ENCODE measurements at places on chromosomes 1 and 21.

GRCh38 chr21:45823100-45823681, 158.4 kb upstream of the COL6A1 start:
- DNase-seq: no peak

DNA sequence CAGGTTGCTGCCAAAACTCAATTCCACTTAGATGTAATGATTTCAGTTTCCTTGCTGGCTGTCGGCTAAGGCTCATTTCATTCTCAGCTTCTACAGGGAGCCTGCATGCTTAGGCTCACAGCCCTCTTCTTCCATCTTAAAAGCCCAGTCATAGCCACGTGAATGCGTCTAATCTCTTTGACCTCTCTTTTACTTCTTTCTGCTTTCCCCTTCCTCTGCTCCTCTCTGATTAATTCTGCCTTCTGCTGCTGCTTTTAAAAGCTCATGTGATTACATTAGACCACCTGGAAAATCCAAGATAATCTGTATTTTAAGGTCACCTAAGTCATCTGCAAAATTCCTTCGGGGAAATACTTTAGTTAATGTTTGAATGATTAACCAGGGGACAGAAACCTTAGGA, 812.8 kb upstream of the BRINP3 start:
- DNase-seq: no peak

DNA sequence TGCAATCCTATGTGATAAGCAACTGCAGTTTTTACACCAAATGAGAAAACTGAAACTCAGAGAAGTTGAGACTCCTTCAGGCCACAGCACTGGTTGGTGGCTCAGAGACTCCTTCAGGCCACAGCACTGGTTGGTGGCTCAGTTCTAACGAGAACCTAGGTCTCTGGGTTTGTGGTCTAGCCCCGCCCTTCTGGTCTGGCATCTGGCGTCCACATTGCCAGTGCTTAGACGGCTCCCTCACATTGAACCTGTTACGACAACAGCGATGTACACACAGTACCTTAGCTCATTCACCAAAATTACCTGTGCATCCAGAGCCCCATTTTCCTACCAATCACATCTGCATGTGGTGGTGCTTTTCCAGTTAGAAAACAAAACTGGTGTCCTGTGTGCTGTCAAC, 66.1 kb downstream of the NID1 start:
- DNase-seq: no peak

DNA sequence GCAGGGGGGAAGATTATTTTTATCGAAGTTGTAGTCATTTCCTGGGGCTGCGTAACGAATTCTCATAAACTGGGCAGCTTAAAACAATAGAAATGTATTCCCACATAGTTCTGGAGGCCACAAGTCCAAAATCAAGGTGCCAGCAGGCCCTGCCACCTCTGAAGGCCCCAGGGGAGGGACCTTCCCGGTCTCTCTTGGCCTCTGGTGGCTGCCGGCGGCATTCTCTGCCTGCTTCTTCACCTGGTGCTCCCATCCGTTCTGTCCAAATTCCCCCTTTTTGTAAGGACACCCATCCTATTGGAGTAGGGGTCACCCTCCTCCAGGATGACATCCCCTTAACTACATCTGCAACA, 92.8 kb downstream of the PDE9A start:
- DNase-seq: no peak

- DNase-seq: no peak
Measured at GRCh38 chr1:153343040-153343681, 5.5 kb downstream of the PGLYRP4 start.

GRCh38 chr1:230057100-230057499, 9.9 kb upstream of the GALNT2 start:
- no peak for DNase-seq

DNA sequence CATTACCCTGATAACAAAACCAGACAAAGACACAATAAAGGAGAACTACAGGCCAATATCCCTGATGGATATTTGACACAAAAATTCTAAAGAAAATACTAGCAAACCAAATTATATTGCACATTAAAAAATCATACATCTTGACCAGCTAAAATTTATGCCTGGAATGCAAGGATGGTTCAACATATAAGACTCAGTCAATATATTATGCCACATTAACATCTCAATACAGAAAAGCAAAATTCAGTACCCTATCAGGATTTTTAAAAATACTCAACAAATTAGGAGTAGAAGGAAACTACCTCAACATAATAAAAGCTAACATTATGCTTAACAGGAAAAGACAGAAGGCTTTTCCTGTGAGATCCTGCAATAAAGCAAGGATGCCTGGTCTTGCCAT, 177.1 kb downstream of the MAGI3 start:
- DNase-seq: no peak

DNA sequence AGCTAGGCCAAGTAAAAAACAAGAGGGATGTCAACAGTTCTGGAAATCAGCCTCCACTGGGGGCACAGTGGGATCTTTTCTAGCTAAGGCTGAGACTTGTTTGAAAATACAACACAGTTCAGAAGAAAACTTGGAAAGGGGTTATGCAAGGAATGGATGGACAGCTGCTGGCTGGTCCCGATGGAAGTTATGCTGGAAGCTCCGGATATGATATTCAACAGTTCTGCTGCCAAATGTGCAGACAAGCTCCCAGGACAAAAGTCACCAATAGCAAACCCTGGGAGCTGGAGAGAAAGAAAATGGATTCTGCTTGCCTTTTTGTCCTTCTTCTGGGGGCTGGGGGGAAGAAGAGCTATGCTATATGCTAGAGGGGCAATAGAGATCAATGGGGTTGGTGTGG, 14.3 kb downstream of the LMX1A start:
- no peak for DNase-seq

GRCh38 chr1:238982736-238983135, 403.6 kb upstream of the CHRM3 start:
- no peak for DNase-seq

GRCh38 chr1:224170343-224170742, 12.7 kb upstream of the DEGS1 start:
- no peak for DNase-seq

GRCh38 chr1:181577475-181577874, 94.2 kb downstream of the CACNA1E start:
- DNase-seq: no peak

DNA sequence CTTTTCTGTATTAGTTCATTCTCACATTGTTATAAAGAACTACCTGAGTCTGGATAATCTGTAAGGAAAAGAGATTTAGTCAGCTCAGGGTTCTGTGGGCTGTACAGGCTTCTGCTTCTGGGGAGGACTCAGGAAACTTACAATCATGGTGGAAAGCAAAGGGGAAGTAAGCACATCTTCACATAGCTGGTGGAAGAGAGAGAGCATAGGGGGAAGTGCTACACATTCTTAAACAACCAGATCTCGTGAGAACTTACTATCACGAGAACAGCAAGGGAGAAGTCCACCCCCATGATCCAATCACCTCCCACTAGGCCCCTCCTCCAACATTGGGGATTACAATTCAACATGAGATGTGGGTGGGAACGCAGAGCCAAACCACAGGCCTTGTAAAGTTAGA, 37.9 kb upstream of the AHCTF1 start:
- DNase-seq: no peak

- DNase-seq: no peak
Measured at GRCh38 chr1:207832796-207833195, 78.1 kb downstream of the CD34 start.

DNA sequence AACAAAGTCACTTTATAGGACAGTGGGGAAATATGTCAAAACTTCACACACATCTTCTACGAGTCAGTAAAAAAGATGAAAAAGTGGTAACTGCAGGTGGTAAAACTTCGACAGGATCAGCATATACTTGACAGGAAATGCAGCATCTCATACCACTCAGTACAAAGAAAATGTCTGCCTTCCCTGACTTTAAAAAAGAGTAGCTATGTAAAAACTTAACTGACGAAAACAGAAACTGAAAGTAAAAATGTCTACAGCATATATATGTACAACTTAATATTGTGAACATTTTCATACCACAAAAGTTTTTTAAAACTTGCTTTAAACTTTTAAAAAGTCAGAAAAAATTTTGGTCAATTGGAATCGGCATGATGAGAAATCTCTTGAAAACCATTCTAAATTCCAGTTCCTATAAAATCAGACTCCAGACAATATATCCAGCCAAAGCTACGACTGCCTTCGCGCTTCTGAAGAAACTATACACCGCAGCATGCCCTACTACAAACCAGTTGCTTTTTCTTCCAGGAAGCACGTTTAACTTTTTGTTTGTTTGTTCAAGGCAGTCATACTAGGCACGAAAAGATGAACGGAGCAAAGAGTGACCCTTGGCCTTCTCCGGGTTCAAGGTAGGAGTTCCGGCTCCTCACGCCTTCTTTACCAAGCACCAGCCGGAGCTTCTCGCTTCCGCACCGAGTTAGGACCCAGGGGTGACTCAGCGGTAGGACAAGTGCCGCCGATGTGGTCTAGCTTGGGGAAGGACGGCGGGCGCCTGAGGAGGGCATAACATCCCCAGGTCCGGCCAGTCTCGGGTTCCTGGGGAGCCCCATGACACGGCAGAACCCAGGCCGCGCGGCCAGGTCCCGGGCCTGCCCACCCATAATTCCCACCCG, 612 bp downstream of the PSMA5 start:
- DNase-seq: no peak

GRCh38 chr1:5364591-5364990, 627.6 kb downstream of the NPHP4 start:
- no peak for DNase-seq
